ENCODE measurements at places on chromosomes 4 and X.

- DNase-seq = no peak
Measured at GRCh38 chr4:110753466-110753865, 130.6 kb upstream of the PITX2 start.

- DNase-seq = peak; percentile 33
Measured at GRCh38 chr4:183721207-183722081, 62.4 kb downstream of the TRAPPC11 start.

DNA sequence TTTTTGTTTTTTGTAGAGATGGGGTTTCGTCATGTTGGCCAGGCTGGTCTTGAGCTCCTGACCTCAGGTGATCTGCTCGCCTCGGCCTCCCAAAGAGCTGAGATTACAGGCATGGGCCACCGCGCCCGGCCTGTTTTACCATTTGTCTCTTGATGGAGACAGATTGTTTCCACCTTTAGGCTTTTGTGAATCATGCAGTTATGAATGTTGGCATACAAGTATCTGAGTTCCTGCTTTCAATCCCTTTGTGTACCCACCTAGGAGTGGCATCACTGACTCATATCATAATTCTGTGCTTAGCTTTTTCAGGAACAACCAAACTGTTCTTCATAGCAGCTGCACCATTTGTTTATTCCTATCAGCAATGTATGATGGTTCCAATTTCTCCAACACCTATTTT is 20.2 kb upstream of the MGST2 start:
- no peak for DNase-seq

DNA sequence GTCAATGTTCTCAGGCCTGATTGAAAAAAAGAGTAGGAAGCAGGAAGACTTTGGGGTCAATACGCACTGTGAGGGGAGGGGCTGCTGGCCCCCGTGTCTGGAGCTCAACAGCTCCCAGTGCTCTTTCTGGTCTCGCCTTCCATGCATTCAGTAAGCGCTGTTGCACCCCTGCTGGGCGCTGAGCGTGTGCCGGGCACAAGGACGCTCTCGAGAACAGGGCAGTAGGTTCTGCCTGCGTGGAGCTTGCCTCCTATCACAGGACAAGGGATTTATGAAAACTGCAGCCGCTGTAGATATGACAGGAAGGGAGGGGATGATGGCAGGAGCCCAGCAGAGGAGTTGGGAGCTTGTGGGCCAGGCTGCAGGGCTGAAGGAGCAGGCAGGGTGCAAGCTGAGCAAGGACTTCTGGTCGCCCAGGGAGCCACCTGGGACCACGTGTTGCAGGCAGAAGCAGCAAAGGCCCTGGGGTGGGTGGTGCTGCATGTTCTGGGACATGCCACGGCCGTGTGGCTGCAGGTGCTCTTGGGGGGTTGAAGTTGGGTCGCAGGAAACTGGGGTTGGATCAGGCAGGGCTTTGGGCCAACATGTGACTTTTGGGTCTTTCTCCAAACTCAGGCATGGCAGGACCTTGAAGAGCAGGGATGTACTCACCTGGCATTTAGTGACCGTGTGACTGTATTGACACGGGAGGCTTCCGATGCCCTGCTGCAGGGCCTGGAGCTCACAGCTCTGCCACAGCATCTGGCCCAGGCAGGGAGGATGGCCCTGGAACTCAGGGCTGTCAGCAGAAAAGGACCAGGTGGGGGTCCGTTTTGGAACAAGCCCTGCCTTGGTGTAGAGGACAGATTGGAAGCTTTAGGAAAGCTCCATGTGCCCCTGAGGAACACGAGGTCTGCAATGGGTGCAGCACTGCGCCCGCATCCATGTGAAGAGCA is 97.9 kb downstream of the CPZ start:
- no peak for DNase-seq

DNA sequence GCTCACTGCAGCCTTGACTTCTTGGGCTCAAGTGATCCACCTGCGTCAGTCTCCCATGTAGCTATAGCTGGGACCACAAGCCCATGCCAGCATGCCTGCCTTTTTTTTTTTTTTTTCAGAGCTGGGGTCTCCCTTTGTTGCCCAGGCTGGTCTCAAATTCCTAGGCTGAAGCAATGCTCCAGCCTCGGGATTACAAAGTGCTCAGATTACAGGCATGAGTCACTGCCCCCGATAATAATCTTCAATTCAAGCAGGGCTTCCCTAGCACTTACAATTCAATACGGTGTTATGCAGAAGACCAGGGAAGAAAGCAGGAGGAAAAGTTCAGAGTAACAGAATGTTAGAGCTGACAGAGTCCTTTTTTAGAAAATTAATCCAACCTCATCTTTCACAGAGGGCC is 26.1 kb downstream of the OTOP1 start:
- DNase-seq = no peak

DNA sequence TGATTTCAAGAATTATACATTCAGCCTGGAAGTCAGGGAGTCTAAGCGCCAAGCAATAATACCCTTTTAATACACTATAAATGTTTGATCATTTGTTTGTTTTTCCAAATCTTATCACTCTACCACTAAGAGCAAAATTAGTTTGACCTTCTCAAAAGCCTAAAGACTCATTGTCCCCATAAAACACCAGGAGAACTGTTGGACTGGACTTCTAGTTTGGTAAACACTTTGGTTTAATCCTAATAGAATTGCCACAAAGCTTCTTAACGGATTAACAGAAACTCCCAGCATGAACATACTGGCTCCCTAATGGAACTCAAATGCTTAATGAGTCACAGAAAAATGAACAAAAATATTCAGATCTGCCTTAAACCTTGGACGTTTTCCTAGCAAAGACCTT is 34.9 kb downstream of the SYTL5 start:
- DNase-seq = no peak

- peak; percentile 51 for DNase-seq
Measured at GRCh38 chrX:112058255-112058654, 24.3 kb downstream of the TRPC5 start.

DNA sequence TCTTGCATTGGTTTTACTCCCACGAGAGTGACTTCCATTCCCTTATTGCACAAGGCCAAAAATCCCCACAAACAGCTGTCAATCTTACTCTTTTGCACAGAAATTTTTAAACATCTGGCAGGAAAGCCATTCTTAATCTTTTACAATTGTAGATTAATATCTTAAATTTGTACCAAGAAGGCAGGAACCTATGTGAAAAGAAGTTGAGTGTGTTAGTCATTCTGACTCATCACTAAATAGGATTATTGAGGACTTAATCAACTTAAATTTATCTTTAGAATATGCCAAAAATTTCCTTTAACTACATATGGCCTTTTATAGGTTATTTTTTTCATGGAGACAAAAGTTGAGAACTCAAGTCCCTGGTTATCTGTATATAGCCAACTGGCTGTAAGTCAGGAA is 49.0 kb upstream of the VEGFC start:
- DNase-seq = no peak

GRCh38 chr4:110626532-110627153 is 3.8 kb upstream of the PITX2 start:
- DNase-seq = no peak

GRCh38 chr4:83083925-83084475 is 30.5 kb downstream of the PLAC8 start:
- DNase-seq = no peak

DNA sequence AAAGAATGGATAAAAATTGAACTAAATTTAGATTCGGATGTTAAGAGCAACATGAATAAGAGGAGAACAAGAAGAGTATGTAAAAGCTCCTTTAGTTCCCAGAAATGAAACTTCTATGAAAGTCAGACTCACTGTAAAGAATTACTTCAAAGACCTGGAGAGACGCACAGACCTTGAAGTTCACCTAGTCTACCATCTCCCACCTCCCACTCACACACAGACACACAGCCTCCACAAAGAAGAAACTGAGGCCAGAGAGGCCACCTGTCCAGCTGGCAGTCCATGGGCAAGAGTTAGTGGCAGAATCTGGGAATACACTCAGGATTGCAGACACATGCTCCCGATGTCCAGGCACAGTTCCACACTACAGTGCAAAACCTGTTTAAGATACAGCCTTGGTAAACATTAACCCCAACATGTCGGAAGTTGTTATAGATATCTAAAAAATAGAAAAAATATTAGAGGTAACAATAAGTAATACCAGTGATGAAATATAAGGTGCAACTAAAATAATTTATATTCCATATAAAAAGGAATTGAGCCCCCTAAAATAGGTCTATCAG is 288.8 kb downstream of the INPP4B start:
- no peak for DNase-seq

- no peak for DNase-seq
Measured at GRCh38 chr4:78510108-78510507, 41.5 kb upstream of the ANXA3 start.

GRCh38 chr4:121093261-121093660 is 20.9 kb upstream of the NDNF start:
- DNase-seq = no peak

DNA sequence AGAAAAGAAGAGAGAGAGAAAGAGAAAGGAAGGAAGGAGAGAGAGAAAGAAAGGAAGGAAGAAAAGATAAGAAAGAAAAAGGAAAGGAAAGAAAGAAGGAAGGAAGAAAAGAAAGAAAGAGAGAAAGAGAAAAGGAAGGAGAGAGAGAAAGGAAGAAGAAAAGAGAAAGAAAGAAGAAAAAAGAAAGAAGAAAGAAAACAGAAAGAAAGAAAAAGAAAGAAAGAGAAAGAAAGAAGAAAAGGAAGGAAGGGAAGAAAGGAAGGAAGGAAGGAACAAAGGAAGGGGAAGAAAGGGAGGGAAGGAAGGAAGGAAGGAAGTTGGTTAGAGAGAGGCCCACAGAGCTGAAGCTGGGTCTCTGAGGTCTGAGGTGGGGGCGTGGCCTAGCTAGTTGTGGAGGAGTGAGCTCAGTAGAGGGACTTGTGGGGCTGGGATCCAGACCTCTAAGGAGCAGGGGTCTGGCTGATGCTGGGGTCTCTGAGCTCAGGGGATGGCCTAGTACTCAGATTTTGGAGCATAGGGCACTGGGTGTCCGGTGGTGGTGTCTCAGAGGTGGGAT is 27.1 kb upstream of the PDZD4 start:
- DNase-seq = no peak

GRCh38 chrX:134684956-134685355 is 26.7 kb upstream of the PLAC1 start:
- no peak for DNase-seq

- no peak for DNase-seq
Measured at GRCh38 chr4:148332486-148332885, 109.7 kb downstream of the NR3C2 start.

DNA sequence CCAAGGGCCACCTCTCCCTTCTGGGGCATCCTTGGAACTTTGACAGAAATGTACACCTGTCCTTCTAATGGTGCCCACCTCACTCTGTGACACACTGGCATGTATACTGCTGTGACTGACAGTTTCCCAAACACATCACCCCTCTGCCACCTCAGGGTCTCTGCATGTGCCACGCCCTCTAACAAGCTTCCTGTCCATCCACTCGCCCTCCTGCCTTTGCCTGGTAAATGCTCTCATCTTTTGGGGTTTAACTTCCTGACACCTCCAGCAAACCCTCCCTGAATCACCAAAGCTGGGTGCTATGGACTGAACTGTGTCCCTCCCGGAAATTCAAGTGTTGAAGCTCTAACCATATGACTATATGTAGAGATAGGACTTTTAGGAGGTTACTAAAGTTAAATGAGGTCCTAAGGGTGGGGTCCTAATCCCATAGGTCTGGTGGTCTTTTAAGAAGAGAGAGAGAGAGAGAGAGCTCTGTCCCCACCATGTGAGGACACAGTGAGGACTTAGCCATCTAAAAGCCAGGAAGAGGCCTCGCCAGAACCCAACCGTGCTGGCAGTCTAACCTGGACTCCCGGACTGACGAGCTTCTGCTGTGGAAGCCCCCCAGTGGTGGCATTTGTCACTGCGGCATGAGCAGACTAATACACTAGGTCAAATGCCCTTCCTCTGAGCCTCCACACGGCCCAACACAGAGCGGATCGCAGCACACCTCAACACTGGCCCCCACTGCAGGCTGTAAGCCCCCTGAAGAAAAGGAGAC is 95.6 kb downstream of the AFAP1 start:
- DNase-seq = peak; percentile 58

- peak; percentile 2 for DNase-seq
Measured at GRCh38 chr4:79467246-79467932, 59.4 kb upstream of the GK2 start.

- DNase-seq = no peak
Measured at GRCh38 chrX:135463937-135464336, 42.2 kb downstream of the SMIM10L2A start.

GRCh38 chrX:25175171-25175570 is 159.4 kb upstream of the ARX start:
- DNase-seq = no peak

DNA sequence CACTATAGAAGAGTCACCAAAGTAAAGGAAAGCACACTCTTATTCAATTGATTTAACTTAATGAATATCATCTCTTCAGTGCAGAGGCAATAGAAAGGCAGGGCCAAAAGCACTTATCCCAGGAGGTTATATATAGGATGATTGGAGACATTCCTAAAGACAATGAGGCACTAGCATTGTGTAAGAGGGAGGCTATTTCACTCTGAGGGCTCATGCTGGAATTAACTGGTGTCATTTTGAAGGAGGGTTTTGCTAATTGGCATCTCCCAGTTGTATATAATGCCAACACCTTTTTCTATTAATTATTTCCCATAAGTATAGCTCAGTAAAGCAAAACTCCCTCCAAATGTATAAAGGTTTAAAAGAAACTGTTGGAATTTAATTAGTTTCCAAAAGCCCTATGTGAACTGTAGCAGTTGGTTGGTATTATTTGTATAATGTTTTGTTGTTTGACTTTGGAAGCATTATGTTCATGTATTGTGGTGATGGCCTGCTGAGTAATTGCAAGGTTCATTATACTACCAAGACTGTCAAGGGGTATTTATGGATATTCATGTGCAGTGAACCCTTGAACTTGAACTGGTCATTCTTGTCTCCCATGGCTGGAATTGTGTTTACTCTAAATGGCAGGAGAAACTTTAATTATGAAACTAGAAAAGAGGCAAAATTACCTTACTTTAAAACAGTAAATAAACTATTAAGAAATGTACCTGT is 270.3 kb downstream of the BMPR1B start:
- DNase-seq = no peak

GRCh38 chr4:15162465-15163283 is 160.4 kb downstream of the CPEB2 start:
- peak; percentile 31 for DNase-seq

DNA sequence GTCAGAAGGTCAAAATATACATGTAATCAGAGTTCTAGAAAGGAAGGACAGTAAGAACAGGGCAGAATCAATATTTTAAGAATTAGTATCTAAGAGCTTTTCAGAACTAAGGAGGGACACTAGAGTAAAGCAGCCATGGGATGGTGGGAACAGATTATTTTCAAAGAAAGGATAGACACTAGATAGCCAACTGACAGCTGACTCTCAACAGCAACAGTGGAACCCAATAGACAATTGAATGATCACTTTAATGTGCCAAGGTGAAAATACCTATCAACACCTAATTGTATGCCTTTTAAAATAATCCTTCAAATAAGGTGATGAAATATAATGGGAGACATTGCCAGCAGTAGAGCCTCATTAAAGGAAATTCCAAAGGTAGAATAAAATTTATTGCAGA is 26.5 kb upstream of the CCDC160 start:
- no peak for DNase-seq

- no peak for DNase-seq
Measured at GRCh38 chr4:75229806-75230570, 284.2 kb downstream of the RCHY1 start.

GRCh38 chr4:19650903-19651864 is 600.5 kb upstream of the SLIT2 start:
- peak; percentile 6 for DNase-seq
